NCI-H226 (cell line): ENCODE measurements at places on chromosomes 5 and 9.

DNA sequence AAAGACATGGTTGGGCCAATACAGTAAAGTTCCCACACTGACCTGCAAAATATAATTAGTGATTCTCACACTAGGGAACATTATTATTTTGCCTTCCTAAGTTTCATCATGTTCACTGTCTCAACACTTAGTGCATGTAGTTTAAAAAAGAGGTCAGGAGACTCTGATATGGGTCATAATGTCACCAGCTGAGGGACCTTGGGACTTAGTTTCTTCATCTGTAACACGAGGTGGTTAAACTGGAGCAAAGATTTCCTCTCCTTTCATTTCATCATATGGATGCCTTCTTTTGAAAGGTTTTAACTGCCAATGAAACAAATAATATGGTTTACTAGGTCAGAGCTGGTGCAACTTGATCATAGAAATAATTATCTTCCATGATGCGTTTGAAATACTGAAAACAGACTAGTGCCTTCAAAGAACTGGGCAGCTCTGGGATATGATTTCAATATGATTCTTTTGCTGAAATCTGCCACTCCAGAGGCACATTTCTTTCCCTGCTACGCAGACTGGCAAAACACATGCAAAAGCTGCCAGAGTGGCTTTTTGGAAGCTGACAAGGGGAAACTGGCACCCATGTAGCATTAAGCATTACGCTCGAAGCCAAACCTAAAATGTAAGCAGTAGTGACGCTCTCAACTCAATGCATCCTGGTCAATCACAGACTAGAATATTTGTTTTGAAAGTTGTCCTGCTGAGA lies 20.8 kb downstream of the RETREG1 start:
- no peak for DNase-seq

DNA sequence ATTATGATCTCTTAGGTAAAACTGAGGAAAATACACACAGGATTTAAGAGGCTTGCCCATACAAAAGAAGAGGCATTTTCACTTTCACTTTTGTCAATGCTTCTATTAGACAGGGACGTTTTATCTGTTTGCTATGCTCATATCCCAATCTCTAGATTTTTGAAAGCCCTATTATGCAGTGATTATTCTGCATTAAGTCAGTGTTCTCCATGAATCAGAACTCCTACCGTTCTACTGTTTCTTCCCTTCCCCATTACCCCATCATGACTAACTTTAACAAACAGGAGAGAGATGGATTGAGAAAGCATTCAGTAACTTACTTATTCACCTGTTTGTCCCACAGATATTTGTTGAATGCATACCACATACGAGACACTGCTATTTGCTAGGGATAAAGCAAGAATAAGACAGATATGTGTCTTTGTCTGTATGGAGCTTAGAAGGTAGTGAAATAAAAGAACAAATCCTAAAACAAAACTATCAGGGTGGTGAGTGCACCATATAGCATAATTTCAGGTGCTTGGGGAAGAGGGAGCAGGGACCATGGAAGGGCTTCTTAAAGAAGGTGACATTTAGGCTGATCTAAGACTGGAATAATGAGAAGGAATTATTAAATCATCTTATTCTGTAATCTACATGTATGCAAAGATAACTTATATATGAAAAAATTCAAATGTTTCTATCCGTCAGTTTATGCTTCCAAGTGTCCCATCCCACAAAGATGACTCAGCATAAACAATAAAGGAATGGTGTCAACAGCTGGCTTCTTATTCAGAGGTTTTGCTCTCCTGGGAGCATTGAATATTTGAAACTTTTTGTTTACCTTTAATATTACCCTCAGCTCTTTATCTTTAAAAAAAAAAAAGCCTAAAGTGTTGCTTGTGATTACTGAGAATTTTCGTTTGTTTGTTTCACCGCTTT lies 328.1 kb downstream of the HINT1 start:
- no peak for DNase-seq

DNA sequence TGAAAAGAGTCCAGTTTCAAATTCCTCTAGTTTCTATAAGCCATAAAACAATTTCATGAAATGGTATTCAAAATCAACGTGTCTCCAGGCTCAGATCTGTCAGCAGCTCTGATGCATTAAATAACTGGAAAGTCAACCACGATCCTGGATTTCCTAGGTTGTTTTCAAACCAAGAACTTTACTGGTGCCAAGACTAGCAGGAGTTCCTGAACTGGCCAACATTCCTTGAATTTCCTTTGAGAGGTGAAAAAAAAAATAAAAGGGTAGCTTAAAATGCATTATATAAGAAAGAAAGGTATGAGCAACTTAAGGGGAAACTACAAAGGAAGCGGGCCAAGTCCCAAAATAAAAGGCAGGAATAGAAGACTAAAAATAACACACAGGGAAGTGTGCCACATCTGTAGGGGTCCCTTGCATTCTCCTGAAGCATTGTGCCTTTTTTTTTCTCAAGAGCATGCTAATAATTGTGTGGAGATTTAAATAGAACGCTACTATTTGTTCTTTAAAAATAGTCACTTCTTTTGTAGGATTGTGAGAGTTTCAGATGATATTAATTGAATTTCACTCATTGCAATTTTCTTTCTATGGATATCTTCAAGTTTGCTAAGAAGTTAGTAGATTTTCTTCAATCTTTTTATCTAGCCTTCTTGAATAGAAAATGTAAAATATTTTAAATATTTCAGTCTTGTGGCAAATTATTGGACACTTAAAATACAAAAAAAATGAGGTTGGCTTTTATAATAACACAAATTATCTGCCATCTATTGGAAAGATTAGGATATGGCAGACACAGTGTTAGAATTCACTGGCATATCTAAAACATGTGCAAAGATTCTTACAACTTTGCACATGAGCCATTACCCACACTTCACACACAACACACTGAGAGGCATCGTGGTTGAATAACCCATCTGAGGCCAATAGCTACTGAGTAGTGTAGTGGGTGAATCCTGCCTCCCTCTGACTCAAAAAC lies 15.3 kb downstream of the ESM1 start:
- DNase-seq, result no peak

GRCh38 chr9:20048985-20049384 lies 260.1 kb upstream of the SLC24A2 start:
- no peak for DNase-seq

DNA sequence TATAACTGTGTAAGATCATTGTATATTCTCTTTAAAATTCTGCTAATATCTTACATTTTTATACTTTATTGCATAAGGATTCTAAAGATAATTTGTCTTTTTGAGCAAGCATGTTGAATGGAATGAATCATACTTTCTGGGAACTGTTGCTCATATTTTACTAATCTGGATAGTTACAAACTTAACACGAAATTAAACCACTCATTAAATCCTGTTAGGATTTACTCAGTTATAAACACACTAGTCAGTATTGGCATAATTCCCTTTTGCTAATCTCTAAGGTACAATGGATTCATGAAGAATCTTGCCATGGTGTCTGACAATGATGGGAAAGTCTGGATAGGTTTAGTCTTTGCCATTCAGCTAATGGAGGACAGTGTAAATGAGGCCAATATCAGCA lies 338.1 kb upstream of the SMC2 start:
- DNase-seq, result no peak
